ENCODE measurements at places on chromosomes 6 and 20. TPM values are rescaled to one million over a fixed set of nuclear protein-coding genes. Genes with fewer than 3 reads are reported as not detected.

The TRIM38 gene
- 24.9 TPM for total RNA-seq

The SPTLC3 gene
- total RNA-seq = 0.73 TPM

The ACTL10 gene
- total RNA-seq = 2.9 TPM

The MYLK4 gene
- 0.36 TPM for total RNA-seq

The SPEF1 gene
- 0.32 TPM for total RNA-seq

The CPXM1 gene
- total RNA-seq = 0.39 TPM

The WFDC12 gene
- not detected for total RNA-seq

The NMBR gene
- total RNA-seq = not detected

The OR12D3 gene
- not detected for total RNA-seq

The C4B gene
- 4.6 TPM for total RNA-seq

The FAXC gene
- total RNA-seq = not detected

The PARD6B gene
- total RNA-seq = 4.5 TPM

The CDK19 gene
- total RNA-seq = 26.2 TPM

The SLC32A1 gene
- not detected for total RNA-seq

The DCDC2 gene
- total RNA-seq = not detected

The CRISP2 gene
- not detected for total RNA-seq

The ECT2L gene
- not detected for total RNA-seq

The TPD52L2 gene
- total RNA-seq = 46.4 TPM

The PBOV1 gene
- not detected for total RNA-seq

The GJA10 gene
- total RNA-seq = not detected

The RAET1E gene
- not detected for total RNA-seq

The ZGPAT gene
- 44.2 TPM for total RNA-seq

The LY6G6C gene
- 0.25 TPM for total RNA-seq

The KCNK16 gene
- not detected for total RNA-seq

The LPA gene
- total RNA-seq = not detected
